ENCODE measurements at places on chromosomes 12 and 14. TPM values are rescaled to one million over a fixed set of nuclear protein-coding genes. Genes with fewer than 3 reads are reported as not detected.

GTF2H3 gene
- total RNA-seq, result 21.1 TPM

CCDC198 gene
- total RNA-seq, result 166 TPM

GRCh38 chr12:120235369-120236323 lies 29.9 kb downstream of the PXN start:
- peak; percentile 80 for DNase-seq
- peak overlapping the region; percentile 68 for H3K27ac ChIP-seq
- peaks cover 8% of the 10 kb centered on the region for H3K4me1 ChIP-seq
- H3K36me3 ChIP-seq, result no peaks in the 10 kb centered on the region

PAX9 gene
- total RNA-seq, result 0.19 TPM

DNA sequence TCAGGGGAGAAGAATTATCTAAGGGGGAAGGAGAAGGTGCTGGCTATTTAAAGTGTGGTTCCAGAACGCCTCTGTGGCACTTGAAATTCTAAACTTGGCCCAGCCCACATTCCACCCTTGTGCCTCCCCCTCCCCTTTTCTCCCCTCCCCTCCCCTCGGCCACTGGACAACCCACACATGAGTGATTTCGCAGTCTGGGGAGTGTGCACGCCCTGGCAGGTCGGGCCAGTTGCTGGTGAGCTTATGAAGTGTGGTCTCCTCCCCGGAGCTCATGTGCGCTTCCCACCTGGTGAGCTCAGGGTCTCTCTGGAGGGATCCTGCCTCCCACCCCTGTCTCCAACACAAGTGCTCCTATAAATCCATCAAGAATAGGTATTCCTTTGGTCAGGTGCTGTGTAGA lies at the start of gene SLC6A13:
TSS of gene SLC6A13 (minus strand) at position 20 of the 400 bp plus-strand sequence. CDS start 2,784 bp downstream, outside the sequence.
- H3K4me1 ChIP-seq, result no peaks in the 10 kb centered on the region
- no peaks in the 10 kb centered on the region for H3K36me3 ChIP-seq
- no peaks in the 10 kb centered on the region for H3K27me3 ChIP-seq
- peak; percentile 93 for DNase-seq

- peaks cover 3% of the 10 kb centered on the region for H3K36me3 ChIP-seq
- H3K27me3 ChIP-seq, result peaks cover 18% of the 10 kb centered on the region
- H3K4me3 ChIP-seq, result no peak overlapping the region
These were observed 63.9 kb upstream of the GALNT9 start for GRCh38 chr12:132393245-132393795.

- H3K4me3 ChIP-seq, result no peak overlapping the region
- DNase-seq, result no peak
- H3K36me3 ChIP-seq, result no peaks in the 10 kb centered on the region
- H3K27me3 ChIP-seq, result no peaks in the 10 kb centered on the region
These were observed 12.3 kb upstream of the LBHD2 start for GRCh38 chr14:103071544-103072251.

- no peaks in the 10 kb centered on the region for H3K27me3 ChIP-seq
- no peaks in the 10 kb centered on the region for H3K36me3 ChIP-seq
- no peak overlapping the region for H3K4me3 ChIP-seq
- H3K4me1 ChIP-seq, result no peaks in the 10 kb centered on the region
These were observed 31.9 kb downstream of the CDKL1 start for GRCh38 chr14:50364792-50365191.

TMPRSS12 gene
- not detected for total RNA-seq

DNA sequence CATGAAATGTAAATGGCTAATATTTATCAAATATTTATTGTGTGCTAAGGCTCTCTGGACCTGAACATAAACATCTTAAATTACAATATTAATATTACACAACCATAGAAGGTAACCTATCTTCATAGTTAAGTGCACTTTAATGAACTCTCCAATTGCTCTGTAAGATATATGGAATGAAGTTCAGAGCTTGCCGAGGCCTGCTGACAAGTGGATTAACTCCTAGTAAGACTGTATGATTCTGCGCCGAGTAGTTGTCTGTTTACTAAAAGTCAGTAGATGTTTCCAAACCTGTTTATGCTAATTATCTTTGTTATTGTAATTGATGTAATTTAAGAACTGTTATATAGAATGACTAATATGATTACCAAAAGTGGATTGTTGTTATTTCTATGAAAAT lies 77.2 kb downstream of the PTPRR start:
- no peaks in the 10 kb centered on the region for H3K4me1 ChIP-seq
- no peaks in the 10 kb centered on the region for H3K27me3 ChIP-seq
- no peaks in the 10 kb centered on the region for H3K36me3 ChIP-seq
- H3K4me3 ChIP-seq, result no peak overlapping the region

EPYC gene
- not detected for total RNA-seq

GRCh38 chr12:104485651-104486362 lies 29.1 kb downstream of the CHST11 start:
- H3K4me3 ChIP-seq, result no peak overlapping the region
- H3K27ac ChIP-seq, result no peak overlapping the region
- H3K4me1 ChIP-seq, result no peaks in the 10 kb centered on the region
- no peak for DNase-seq
- H3K36me3 ChIP-seq, result no peaks in the 10 kb centered on the region
- H3K27me3 ChIP-seq, result no peaks in the 10 kb centered on the region

WDHD1 gene
- 3.3 TPM for total RNA-seq

GRCh38 chr12:115485503-115485902 lies 792.0 kb downstream of the MED13L start:
- H3K4me3 ChIP-seq, result no peak overlapping the region
- no peak for DNase-seq
- no peak overlapping the region for H3K27ac ChIP-seq
- H3K4me1 ChIP-seq, result no peaks in the 10 kb centered on the region
- no peaks in the 10 kb centered on the region for H3K36me3 ChIP-seq

ESRRB gene
- total RNA-seq, result 3.9 TPM

GRCh38 chr12:11321980-11322379 lies 11.7 kb upstream of the PRB4 start:
- no peak for DNase-seq
- no peaks in the 10 kb centered on the region for H3K4me1 ChIP-seq
- H3K36me3 ChIP-seq, result no peaks in the 10 kb centered on the region
- H3K4me3 ChIP-seq, result no peak overlapping the region
- no peak overlapping the region for H3K27ac ChIP-seq

DNA sequence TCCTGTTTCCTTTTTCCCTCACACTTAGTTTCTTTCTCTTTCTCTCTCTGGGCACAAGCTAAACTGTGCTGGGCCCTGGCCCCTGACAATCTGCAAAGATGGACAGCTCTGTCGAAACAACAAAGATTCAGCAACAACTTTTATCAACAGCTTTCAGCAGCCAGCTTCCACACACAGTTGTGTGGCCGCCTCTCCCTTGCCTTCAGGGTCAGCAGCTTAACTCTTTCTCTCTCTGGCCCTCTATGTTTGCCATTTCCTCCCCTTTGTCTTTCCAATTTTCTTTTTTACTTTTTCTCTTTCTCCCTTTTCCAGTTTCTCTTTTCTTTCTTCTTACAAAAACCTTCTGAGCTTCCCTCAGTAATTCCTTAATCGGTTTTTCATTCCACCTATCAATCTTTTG lies 43.3 kb downstream of the IQSEC3 start:
- no peaks in the 10 kb centered on the region for H3K36me3 ChIP-seq
- H3K4me1 ChIP-seq, result peaks cover 8% of the 10 kb centered on the region
- no peak overlapping the region for H3K4me3 ChIP-seq
- no peak for DNase-seq
- H3K27me3 ChIP-seq, result no peaks in the 10 kb centered on the region

CHURC1 gene
- 70.4 TPM for total RNA-seq

DNA sequence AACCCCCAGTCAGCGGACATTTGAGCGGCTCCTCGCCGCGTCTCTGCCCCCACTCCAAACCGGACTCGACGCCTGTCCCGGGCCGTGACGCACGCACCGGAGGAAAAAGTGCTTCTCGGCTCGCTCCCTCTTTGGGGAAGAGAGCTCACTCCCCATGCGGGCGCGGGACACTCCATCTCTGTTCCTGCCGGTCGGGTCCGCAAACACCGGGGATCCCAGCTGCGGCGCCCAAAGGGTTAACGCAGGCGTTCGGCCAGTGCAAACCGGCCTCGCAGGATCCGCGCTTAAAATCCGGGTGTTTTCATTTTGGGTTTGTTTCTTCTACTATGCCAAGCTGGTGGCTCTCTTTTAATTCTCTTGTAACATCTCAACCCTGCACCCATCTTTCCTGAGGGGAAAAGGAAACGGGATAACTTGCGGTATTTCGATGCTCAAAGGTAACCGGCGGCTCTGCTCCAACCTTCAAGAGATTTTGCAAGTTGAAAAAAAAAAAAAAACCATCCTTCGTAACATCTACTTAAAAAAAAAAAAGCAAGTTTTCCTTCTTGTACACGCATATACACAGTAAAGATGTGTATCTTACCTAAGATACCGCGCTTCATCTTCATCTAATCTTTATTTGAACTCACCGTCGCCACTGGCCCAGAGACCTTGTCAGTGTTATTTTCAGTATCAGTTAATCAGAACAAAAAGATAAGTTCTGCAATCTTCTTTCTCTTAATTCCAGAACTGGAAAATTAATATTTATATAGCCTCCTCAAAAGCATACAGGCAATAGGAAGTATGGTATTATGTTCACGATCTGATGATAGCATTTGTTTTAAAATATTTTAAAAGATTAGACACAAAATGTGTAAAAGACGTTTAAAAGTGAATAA lies 1.6 kb upstream of the ATP2B1 start:
- peak overlapping the region; percentile 78 for H3K4me3 ChIP-seq
- H3K27me3 ChIP-seq, result no peaks in the 10 kb centered on the region
- no peaks in the 10 kb centered on the region for H3K36me3 ChIP-seq
- peak; percentile 77 for DNase-seq
- H3K4me1 ChIP-seq, result no peaks in the 10 kb centered on the region
- peak overlapping the region; percentile 98 for H3K27ac ChIP-seq

- no peaks in the 10 kb centered on the region for H3K27me3 ChIP-seq
- DNase-seq, result no peak
- no peaks in the 10 kb centered on the region for H3K4me1 ChIP-seq
- no peak overlapping the region for H3K4me3 ChIP-seq
- H3K36me3 ChIP-seq, result peaks cover 3% of the 10 kb centered on the region
- no peak overlapping the region for H3K27ac ChIP-seq
These were observed 16.9 kb downstream of the EVL start for GRCh38 chr14:100081997-100082625.

ACVRL1 gene
- total RNA-seq, result 88.4 TPM

TAS2R7 gene
- total RNA-seq, result not detected

GRCh38 chr14:70254476-70254961 lies 65.8 kb upstream of the SLC8A3 start:
- peak overlapping the region; percentile 59 for H3K4me3 ChIP-seq
- DNase-seq, result peak; percentile 58

- DNase-seq, result peak; percentile 8
- no peaks in the 10 kb centered on the region for H3K36me3 ChIP-seq
These were observed 248.6 kb upstream of the SOX5 start for GRCh38 chr12:24198070-24198469.

PLD4 gene
- total RNA-seq, result 3.2 TPM

MYF5 gene
- total RNA-seq, result not detected

DNA sequence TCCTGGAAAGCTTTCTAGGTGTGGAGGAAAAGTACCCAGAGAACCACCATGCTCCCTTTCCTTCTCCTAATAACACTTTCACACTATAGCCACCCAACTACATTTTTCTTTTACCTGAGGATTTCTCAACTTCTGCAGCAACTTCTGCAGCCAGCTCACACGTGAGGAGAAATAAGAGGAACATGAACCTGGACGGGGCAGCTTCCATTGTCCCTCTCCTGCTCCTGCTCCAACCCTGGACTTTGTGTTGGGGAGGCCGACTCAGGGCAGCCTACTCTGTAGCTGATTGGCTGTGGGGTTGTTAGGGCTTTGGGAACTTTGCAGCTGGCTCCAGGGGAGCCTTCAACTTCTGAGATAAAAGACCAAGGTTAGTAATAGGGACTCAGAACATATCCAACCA lies at the start of gene ERP27:
TSS of gene ERP27 (minus strand) at position 237 of the 400 bp plus-strand sequence. CDS start at position 208, 29 bp downstream.
- peaks cover 7% of the 10 kb centered on the region for H3K4me1 ChIP-seq
- no peaks in the 10 kb centered on the region for H3K27me3 ChIP-seq
- H3K36me3 ChIP-seq, result no peaks in the 10 kb centered on the region
- no peak within 1 kb of the TSS for H3K4me3 ChIP-seq

UNG gene
- 24.9 TPM for total RNA-seq

- H3K4me1 ChIP-seq, result peaks cover 4% of the 10 kb centered on the region
- H3K27me3 ChIP-seq, result no peaks in the 10 kb centered on the region
- peak; percentile 93 for DNase-seq
- H3K4me3 ChIP-seq, result peak overlapping the region; percentile 89
- H3K27ac ChIP-seq, result peak overlapping the region; percentile 98
These were observed 3.7 kb downstream of the ZFP36L1 start for GRCh38 chr14:68788996-68789820.

- H3K4me3 ChIP-seq, result no peak overlapping the region
- no peak for DNase-seq
- no peaks in the 10 kb centered on the region for H3K27me3 ChIP-seq
- no peaks in the 10 kb centered on the region for H3K36me3 ChIP-seq
These were observed 80.4 kb downstream of the RASSF9 start for GRCh38 chr12:85755760-85756159.

PCNX4 gene
- 44.9 TPM for total RNA-seq

GRCh38 chr14:52055167-52055566 lies 13.7 kb downstream of the NID2 start:
- H3K4me1 ChIP-seq, result peaks cover 16% of the 10 kb centered on the region
- no peak for DNase-seq
- no peaks in the 10 kb centered on the region for H3K27me3 ChIP-seq
- H3K36me3 ChIP-seq, result no peaks in the 10 kb centered on the region

OR6C6 gene
- total RNA-seq, result not detected

SMIM41 gene
- total RNA-seq, result 0.31 TPM

- H3K4me1 ChIP-seq, result no peaks in the 10 kb centered on the region
- no peaks in the 10 kb centered on the region for H3K36me3 ChIP-seq
- H3K4me3 ChIP-seq, result no peak overlapping the region
These were observed 184.3 kb upstream of the USP15 start for GRCh38 chr12:62075870-62076269.

GRCh38 chr14:66539034-66539433 lies 31.1 kb downstream of the GPHN start:
- no peaks in the 10 kb centered on the region for H3K27me3 ChIP-seq
- H3K4me3 ChIP-seq, result no peak overlapping the region
- no peak overlapping the region for H3K27ac ChIP-seq
- H3K36me3 ChIP-seq, result no peaks in the 10 kb centered on the region

AMN gene
- total RNA-seq, result 58.0 TPM

DNA sequence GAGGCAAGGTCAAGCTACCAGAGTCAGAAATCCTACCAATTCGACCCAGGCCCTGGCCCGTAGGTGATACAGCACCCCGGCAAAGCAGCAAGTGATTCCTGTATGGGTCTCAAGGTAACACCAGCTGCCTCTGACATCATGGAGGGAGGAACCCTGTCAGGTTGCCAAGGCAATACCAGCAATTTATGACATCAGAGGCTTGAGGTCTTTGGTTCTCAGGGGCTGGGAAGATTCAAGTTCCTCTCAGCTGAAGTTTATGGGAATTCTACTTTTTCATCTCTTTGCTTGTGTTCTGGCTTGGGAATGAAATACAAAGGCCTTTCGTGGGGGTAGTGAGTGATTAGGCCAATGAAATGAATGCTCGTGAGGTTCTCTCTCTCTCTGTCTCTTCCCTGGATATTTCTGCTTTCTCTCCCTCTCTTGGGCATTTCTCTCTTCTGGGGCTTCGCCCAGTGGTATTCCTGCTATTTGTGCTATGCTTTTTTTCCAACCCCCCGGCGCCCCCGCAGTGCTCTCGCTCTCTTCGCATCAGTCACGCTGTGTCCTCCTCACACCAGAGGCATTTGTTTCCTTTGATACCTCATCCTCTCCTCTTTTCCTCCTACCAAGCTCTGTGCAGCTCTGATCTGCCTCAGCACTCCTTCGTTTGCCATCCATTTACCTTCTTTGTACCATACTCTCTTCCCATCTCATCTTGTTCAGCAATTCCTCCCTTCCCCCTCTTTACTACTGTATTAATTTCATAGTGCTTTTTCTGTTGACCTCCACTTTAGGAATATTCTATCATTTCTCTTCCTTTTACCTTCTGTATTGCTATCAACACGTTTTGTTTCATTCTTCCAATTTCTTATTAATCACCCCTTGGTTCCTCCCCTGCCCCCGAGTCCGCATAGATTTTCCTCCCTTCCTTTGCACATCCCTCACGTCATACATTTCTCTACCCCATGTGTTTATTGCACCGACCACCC lies 2.9 kb downstream of the ZFHX2 start:
- peaks cover 4% of the 10 kb centered on the region for H3K27me3 ChIP-seq
- peak overlapping the region; percentile 56 for H3K27ac ChIP-seq
- H3K36me3 ChIP-seq, result no peaks in the 10 kb centered on the region
- no peaks in the 10 kb centered on the region for H3K4me1 ChIP-seq
- peak; percentile 63 for DNase-seq
- H3K4me3 ChIP-seq, result no peak overlapping the region

All from kidney (tissue), 22 donors.